NCI-H1417 treated with DMSO at 0.1 percent for 48 hours (cell line): ENCODE measurements at places on chromosomes 6 and 20.

DNA sequence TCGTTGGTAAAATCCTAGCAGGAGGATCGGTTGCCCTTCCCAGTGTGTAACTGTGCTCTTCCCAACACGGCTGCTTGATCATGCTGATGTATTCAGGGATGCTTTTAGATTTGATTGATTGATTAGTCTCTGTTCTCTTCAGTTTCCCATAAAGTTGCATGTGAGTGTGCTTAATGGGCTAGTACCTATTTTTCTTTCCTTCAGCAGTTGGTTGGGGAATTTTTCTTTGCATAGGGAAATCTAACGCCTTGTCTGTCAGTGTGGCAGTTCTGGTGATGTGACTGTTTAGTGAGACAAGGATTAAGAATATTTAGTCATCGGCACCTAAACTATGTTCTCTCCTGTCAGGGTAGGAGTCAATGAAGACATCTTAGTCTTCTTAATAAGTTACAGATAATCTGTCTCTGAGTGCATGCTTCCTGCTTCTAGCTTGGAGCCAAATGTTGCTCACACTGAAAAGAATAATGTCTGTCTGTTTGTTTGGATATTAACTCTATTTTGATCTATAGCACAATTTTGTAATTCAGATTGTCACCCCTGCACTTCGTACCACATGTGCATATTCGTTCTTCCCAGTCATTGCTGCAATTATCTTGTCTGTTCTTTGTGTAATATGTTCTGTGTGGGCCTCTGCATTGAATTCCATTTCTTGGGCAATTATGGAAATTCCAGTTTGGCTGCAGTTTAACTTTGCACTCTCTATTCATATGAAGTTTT, 169.9 kb downstream of the EDN1 start:
- DNase-seq, result no peak

DNA sequence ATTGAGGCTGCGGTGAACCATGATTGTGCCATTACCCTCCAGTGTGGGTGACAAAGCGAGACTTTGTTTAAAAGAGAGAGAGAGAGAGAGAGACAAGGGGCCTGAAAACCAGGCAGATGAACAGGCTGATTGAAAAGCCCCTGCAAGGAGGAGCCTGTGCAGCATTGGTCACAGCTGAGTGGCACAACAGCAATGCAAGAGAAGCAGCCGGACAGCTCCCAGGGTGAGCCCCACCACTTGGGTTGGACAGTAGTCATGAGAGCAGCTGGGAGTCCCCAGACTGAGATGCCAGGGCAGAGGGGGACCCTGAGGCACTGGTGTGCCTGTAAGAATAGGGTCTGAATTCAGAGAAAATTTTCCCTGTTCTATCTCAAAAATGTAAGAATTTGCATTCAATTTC, 10.2 kb downstream of the DNPH1 start:
- DNase-seq, result no peak

DNA sequence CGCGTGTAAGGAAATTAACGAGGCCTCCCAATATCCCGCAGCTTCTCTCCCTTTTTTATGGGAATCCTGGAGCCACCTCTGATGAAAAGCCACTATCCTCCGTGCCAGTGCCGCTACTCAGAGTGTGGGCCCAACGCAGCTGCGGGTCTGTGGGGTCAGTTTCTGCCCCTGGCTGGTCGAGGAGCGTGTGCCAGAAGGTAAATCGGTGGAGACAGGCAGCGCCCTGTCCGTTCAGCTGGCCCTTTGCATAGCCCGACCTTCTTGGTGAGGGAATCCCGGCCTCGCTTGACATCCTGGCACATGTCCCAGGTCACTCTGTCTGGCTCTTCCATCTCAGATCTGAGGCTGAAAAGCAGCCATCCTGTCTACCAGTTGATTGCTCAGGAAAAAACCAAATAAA, 4.6 kb downstream of the THBS2 start:
- DNase-seq, result no peak

- no peak for DNase-seq
Observed at GRCh38 chr6:44507014-44507413, 119.5 kb downstream of the CDC5L start.

- DNase-seq, result no peak
Observed at GRCh38 chr6:142155895-142156757, 9.1 kb downstream of the VTA1 start.

DNA sequence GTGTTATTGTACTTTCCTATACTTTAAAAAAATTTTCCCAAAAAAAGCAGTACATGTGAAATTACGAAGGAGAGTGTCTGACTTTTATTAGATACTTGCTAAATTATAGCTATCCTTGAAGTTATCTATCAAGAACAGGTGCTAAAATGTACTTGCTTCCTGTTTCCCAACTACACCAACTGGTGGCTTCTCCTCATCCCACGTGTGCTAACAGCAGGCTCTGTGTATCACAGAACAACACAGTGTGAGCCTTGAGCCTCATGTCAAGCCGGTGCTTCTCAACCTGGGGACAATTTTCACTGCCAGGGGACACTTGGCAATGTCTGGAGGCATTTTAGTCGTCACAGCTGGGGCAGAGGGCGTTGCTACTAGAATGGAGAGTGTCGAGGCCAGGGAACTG, 36.2 kb upstream of the CDYL start:
- DNase-seq, result no peak
